SIG-M5 (cell line): ENCODE measurements at places on chromosomes 5 and 9.
A peak's percentile ranks its signal among the peaks of the same experiment; 100 is the strongest.

GRCh38 chr5:169831331-169831730, 149.0 kb downstream of the INSYN2B start:
- DNase-seq: no peak

- DNase-seq: no peak
Measured at GRCh38 chr9:69253057-69253456, 72.0 kb upstream of the ENTREP1 start.

GRCh38 chr5:116025866-116026265, 6.4 kb upstream of the ARL14EPL start:
- no peak for DNase-seq

DNA sequence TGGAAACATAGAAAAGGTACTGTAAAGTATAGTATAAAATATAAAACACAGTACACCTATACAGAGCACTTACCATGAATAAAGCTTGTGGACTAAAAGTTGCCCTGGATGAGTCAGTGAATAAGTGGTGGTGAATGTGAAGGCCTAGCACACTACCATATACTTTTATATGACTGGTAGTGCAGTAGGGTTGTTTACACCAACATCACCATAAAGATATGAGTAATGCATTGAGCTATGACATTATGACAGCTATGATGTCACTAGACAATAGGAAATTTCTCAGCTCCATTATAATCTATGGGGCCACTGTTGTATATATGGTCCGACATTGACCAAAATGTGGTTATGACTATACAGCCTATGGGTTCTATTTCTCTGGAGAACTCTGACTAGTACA, 291.8 kb upstream of the ACTBL2 start:
- DNase-seq: no peak

- DNase-seq: no peak
Measured at GRCh38 chr5:106860398-106861044, 810.2 kb downstream of the EFNA5 start.

GRCh38 chr5:2905741-2906140, 154.3 kb upstream of the IRX2 start:
- no peak for DNase-seq

DNA sequence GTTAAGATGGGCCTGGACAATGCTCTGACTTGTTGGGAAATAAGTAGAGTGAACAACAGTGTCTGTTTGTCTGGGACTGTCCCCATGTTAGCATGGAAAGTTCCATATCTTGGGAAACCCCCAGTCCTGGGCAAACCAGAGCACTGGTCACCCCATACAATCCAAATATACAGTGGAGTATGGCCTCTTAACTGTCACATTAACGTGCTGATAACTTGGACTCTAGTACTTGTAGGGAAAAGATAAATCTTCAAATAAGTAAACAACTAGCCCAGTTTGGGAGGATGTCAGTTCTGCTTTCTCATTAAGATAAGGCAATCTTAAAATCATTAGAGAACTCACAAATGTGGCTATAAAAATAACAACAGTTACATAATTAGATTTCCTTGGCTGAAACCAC, 47.6 kb upstream of the JAK2 start:
- DNase-seq: no peak

DNA sequence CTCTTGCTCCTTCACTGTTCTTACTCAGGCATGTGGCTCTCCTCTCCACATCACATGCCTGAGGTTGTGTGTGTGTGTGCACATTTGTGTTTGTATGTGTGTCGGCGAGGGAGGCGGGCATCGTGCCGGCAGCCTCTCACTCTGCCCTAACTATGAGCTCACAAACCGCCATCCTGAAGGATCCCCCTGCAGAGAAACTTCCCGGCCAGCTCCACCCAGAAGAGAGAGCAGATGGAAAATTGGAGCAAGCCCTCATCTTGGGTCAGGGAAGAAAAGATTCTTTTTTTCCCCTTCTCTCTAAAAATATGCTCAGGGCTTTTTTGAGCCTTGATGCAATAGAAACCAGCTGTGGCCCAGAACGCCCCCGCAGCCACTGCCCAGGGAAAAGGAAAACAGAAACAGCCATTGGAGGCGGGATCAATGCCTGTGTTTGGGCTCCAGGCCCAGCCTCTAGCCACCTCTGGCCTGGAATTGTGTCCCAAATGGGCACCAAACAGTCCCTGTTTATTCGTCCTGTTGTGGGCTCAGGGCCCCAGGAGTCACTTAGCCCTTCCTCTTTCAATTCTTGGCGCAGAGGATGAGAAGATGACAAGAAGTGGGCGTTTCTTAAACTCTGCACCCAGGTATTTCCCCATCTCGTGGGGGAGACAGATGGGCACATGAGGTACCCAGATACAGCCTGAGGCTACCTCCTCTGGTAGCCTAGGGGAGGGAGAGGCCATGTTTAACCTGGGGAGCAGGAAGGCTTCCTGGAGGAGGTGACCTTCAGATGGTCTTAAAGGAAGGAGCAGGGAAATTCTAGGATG, 151.5 kb downstream of the RGS3 start:
- DNase-seq: no peak

DNA sequence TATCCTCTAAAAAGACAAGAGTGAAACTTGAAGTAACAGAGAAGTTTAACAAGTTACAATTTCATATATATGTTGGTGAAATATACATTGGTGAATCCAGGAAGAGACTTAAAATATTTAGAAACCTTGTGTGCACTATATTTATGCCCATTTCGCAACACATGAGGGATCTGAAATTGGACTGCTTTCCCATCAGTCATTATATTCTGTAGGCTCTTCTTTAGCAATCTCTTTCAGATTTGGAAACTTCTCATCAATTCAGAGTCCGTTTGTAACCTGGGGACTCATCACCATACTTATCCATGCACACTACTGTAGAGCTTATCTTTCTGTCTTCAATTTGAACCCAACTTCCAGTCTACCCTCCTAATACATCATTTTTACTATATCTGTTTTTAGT, 2.1 kb downstream of the ITGA1 start:
- no peak for DNase-seq

GRCh38 chr9:126874546-126875314, 14.3 kb downstream of the ZBTB34 start:
- no peak for DNase-seq

GRCh38 chr5:103093727-103094126, 26.2 kb downstream of the GIN1 start:
- DNase-seq: no peak

DNA sequence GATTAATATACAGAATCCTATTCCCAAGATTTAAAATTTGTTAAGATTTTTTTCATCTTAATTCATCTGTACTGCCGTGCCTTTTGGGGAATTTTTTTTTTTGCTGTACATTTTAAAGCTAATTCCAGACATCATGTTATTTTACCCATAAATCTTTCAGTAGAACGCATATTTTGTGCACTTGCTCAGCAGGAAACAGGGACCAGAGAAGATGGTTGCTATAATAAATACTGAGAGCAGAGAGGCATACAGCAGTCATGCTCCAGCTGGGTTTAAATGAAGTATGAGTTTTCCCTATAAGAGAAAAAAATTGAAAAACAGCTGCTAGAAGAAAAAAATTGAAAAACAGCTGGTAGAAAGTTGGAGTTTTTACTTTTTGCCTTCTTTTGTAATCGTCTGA, 196.9 kb upstream of the PUM3 start:
- no peak for DNase-seq

GRCh38 chr5:134649163-134649835, 714 bp downstream of the SEC24A start:
- DNase-seq: no peak

- DNase-seq: no peak
Measured at GRCh38 chr5:56123531-56124243, 109.4 kb downstream of the ANKRD55 start.

DNA sequence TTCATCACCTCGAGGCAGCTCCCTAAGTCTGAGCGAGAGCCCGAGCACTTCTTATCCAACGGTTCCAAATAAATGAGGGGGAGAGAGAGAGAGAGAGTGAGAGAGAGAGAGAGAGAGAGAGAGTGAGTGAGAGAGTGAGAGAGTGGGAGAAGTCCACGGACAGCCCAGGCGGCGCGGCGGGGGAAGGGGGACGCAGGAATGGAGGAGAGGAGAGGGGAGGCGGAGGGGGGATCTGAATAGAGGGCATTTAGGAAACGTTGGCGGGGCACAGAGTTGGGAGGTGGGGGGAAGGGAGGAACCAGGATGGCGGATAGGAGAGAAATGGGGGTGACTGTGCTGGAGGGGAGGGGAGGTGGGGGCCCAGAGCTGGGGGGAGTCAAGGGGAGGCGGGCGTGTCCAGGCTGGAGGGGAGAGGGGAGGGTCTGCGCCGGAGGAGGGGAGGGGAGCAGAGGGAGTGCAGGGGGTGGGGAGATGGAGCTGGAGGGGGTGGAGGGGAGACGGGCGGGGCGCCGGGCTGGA, 398 bp upstream of the BASP1 start:
- DNase-seq: no peak

- DNase-seq: no peak
Measured at GRCh38 chr5:9302218-9302617, 243.7 kb downstream of the SEMA5A start.

DNA sequence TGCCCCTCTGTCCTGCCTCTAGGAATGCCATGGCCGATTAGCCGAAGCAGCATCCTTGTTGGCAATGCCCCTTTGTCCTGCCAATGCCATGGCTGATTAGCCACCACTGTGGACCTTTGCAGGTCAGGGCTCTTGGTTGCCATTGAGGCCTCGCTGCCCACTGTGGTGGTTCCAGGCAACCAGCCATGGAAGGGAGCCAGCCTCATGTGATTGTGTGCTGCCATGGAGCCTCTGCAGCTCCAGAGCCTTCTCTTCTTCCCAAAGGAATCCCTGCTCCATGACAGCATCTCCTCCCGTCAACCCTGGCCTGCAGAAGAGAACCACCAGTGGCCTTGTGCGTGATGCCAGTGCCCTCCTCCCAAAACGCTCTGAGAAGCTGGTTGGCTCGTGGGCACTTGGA, 187.0 kb downstream of the CACNA1B start:
- no peak for DNase-seq

DNA sequence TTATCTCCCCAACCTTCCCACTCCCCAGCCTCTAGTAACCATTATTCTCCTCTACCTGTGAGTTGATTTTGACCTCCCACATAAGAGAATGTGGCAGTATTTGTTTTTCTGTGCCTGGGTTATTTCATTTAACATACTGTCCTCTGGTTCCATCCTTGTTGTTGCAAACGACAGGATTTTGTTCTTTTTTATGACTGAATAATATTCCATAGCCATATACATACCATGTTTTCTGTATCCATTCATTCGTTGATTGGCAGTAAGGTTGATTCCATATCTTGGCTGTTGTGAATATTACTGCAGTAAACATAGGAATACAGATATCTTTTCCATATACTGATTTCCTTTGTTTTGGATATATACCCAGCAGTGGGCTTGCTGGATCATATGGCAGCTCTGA, 20.8 kb downstream of the GPBP1 start:
- no peak for DNase-seq

DNA sequence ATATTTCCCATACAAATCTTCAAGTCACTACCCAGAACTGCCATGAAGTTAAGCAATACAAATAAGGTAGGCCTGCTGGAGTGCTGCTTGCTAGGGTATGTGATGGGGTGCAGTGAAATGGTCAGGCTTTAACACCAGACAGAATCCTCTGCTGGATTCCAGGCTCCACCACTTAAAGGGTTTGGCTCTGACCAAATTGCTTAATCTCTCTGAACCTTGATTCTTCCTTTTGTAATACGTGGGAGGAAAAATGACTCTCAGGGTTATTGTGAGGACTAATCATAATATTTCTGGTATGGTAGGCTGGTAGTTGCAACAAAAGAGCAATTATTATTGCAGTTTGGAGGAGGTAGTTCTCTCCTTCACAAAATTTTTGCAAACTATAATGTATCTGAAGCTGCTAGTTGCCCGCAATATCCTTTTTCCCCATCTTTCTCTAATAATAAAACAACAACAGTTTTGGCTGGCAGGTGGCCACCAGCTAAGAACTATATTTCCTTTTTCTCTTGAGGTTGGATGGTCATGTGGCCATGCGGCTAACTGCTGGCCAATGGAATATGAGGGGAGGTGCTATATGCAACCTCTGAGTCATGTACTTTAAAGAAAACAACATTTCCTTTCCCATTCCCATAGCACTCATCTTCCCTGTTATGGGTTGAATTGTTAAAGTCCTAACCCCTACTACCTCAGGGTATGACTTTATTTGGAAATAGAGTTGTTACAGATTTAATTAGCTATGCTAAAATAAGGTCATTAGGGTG, 44.1 kb downstream of the CCL28 start:
- no peak for DNase-seq

GRCh38 chr5:56676091-56676768, 139.1 kb upstream of the MAP3K1 start:
- DNase-seq: no peak

GRCh38 chr5:79088507-79088906, 18.9 kb downstream of the BHMT2 start:
- DNase-seq: no peak

- peak; percentile 11 for DNase-seq
Measured at GRCh38 chr9:109335929-109336328, 15.1 kb upstream of the EPB41L4B start.

GRCh38 chr9:23447166-23447565, 378.9 kb downstream of the ELAVL2 start:
- DNase-seq: no peak
